ENCODE measurements at places on chromosomes 6 and 20.

GRCh38 chr6:39295611-39296011 is 18.6 kb downstream of the KCNK17 start:
- no peak for DNase-seq

GRCh38 chr6:95266537-95267258 is 310.6 kb upstream of the MANEA start:
- DNase-seq: no peak

GRCh38 chr6:118468682-118469465 is 79.2 kb upstream of the PLN start:
- no peak for DNase-seq

GRCh38 chr6:138637822-138638221 is 135.7 kb upstream of the CCDC28A start:
- DNase-seq: no peak

DNA sequence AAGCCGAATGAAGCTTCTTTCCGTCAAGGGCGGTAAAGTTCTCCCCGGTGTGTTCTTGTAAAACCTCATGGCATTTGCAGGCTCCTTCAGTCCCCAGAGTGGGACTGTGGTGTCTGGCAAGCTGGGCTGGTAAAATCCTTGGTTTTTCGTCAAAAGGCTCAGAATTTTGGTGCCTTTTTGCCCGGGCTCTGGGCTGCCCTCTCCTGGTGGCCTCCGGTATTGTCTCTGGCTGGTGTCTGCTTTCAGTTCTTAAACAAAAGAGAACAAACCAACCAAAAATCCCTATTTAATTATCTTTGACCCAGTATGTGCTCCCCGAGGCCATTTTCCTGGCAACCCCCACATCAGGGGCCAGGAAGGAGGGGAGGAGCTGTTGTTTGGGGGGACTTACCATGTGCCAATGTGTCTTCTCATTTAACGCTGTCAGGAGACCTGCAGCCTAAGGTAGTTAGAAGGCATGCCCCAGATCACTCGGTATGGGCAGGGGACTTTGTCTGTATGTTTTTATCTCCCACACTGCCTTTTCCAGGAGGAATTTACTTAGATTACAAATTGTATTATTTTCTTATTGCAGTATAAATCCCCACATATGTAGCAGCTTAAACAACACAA is 11.1 kb downstream of the CDH4 start:
- DNase-seq: no peak

GRCh38 chr6:80438772-80439171 is 332.3 kb downstream of the BCKDHB start:
- DNase-seq: peak; percentile 63

Measured in kidney epithelial cell (primary cell).